ENCODE measurements at places on chromosomes 6 and 20. TPM values are rescaled to one million over a fixed set of nuclear protein-coding genes. Genes with fewer than 3 reads are reported as not detected.

- no peak for ATAC-seq
These were observed 404.6 kb downstream of the LAMA2 start for GRCh38 chr6:129287231-129288177.

GRCh38 chr6:7812623-7813022 is 86.7 kb downstream of the BMP6 start:
- no peak for ATAC-seq

GRCh38 chr20:63555661-63556381 is 1.9 kb downstream of the FNDC11 start:
- ATAC-seq, result no peak

DNA sequence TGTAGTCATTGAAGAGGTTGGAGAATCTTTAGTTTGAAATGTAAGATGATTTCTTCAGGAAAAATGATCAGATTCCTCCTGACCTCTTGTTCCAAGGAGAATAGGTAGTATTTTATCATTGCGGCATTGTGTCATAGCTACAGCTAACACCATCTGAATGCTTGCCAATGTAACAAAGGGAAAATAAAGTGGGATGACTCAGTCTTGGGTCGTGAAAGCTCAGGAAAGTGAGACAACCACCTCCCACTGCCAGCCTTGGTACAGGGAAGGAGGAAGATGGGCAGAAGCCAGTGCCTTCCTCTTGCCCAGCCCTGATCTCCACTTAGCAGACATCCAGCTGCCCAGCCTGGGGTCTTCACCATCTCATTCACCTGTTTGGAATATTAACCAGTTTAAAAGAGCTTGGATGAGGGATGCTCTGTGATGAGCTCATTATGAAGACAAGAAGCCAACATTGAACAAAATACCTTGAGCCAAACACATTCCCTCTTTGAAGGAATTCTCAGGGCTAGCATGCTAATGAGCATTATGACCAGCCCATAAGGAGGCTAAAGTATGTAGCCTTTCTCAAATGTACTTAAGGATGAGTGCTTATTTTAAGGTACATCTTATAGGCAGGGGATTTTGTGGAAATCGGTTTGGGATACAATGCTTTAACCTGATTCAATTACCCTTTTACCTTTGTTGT is 40.0 kb upstream of the APCDD1L start:
- peak; percentile 64 for ATAC-seq

GRCh38 chr20:10219452-10219791 is 792 bp downstream of the SNAP25 start:
- peak; percentile 67 for ATAC-seq

DNA sequence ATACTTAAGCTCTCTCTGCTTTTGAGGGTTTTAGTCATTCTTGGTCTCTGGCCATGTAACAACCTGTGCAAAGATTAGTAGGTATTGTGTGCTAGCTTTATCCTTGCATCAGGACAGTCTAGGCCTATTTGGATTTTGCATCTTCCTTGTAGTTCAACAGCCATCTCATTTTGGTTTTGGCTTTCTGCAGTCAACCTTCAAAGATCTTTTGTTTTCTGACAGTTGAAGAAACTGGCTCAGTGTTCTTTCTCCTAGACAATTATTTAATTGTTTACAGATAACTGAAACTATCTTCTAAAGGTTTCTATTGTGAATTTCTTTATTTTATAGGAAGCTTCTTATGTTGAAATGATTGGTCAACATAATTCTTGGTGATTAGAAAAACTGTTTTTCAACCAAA is 307.5 kb downstream of the CDKAL1 start:
- no peak for ATAC-seq

- no peak for ATAC-seq
These were observed 3.6 kb upstream of the CASP8AP2 start for GRCh38 chr6:89826029-89826528.

GRCh38 chr6:118876198-118876597 is 17.8 kb upstream of the ASF1A start:
- no peak for ATAC-seq

- peak; percentile 87 for ATAC-seq
These were observed 114.9 kb downstream of the AKAP7 start for GRCh38 chr6:131250122-131250521.

DNA sequence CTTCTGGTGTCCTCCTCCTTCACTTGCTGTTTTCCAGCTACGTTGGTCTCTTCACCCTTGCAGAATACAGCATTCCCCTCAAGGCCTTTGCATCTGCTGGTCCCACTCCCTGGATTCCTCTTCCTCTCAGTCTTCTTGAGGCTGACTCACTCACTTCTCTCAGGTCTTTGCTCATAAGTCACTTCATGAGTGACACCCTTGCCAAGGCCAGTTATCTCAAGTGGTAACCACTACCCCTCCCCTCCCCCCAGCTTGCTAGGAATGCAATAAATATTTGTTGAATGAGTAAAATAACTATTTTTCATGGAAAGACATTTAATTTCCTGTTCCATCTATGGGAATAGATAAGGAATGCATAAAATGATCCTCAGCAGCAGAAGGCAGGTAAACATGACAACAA is 131.7 kb downstream of the PLCB4 start:
- peak; percentile 38 for ATAC-seq

GRCh38 chr6:26225848-26226578 is 138.8 kb downstream of the HFE start:
- no peak for ATAC-seq

- ATAC-seq, result no peak
These were observed 126.9 kb downstream of the KCNQ5 start for GRCh38 chr6:72748759-72749158.

DNA sequence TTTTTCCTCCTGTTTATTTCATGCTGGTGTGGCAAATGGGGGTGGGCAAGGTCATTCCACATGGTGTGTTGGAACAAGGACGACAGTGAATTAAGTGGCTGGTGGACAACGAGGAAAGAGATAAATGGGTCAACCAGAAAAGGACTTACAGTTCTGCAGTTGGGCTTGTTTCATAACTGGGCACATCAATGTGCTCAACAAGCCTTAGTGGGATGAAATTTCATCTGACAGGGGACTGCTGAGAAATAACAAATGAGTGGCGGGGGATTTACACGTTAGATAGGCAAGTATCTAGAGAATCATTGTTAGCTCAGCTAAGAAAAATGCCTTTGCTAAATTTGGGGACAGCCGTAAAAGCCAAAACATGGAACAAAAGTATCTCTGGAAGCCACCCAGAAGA is 163.6 kb downstream of the NRN1 start:
- ATAC-seq, result no peak

DNA sequence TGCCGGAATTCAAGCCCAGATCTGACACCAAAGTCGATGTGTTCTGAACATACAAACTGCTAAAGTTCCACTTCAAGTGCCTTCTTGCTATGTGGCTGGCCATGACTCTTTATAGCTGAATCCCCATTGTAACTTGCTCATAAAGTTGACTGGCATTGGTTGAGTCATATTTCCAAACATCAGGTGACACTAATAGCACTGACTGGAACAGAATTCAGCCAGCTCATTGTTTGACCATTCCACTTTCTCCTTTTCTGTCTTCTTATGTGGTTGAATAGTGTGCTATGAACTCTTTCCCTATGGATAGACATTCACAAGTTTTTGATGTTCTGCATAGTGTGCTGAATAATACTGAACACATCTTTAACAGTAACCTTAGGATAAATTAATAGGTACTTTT is 266.2 kb upstream of the ZFP64 start:
- ATAC-seq, result no peak

- ATAC-seq, result no peak
These were observed 54.3 kb upstream of the GPR31 start for GRCh38 chr6:167211881-167212712.

GRCh38 chr20:12093057-12093796 is 175.5 kb downstream of the BTBD3 start:
- ATAC-seq, result no peak

DNA sequence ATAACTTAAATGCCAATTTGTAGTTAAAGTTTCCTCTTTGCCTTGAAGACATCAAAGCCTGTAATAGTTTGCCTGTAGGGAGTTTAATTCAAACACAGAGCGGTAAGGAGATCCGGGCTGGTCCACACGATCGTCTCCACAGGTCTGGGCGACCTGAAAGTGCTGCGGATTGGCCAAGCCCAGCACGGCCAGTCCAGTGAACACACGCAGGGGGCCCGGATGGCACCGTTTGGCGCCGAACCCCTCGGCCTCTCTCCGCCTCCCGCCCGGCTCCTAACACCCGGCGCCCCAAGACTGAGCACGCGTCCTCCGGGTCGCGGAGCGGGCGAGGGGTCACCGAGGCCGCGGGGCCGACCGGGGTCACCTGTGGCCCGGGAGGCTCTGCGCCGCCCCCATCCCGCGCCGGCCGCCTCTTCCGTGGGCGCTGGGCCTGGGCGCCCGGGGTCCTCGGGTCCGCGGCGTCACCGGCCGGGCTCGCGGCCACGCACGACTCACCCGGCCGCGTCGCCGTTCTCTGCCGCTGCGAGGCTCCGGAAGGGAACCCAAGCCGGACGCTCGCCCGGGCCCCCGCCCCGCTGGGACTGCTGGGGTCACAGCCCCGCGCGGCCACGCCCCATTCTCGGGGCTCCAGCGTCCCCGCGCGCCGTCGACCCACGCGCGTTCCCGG is 481 bp downstream of the SERPINB6 start:
- peak; percentile 67 for ATAC-seq

DNA sequence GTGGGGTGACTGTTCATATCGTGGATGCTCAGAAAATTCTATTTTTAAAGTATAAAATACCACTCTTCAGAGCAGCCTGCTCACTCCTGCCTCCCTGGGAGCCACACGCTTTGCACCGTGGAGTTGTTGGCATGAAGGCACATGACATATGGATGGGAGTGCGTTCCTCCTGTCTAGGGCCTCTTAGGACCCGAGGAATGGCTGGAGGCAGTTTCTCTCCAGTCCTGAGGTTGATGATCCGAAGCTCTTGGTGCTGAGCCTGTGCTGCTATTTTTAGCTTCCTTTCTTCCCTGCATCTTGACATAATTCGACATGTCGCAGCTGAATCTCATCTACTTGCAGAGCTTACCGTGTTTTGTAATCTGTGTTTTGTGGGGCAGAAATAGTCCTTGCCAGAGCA is 73.9 kb downstream of the PHACTR3 start:
- no peak for ATAC-seq

DNA sequence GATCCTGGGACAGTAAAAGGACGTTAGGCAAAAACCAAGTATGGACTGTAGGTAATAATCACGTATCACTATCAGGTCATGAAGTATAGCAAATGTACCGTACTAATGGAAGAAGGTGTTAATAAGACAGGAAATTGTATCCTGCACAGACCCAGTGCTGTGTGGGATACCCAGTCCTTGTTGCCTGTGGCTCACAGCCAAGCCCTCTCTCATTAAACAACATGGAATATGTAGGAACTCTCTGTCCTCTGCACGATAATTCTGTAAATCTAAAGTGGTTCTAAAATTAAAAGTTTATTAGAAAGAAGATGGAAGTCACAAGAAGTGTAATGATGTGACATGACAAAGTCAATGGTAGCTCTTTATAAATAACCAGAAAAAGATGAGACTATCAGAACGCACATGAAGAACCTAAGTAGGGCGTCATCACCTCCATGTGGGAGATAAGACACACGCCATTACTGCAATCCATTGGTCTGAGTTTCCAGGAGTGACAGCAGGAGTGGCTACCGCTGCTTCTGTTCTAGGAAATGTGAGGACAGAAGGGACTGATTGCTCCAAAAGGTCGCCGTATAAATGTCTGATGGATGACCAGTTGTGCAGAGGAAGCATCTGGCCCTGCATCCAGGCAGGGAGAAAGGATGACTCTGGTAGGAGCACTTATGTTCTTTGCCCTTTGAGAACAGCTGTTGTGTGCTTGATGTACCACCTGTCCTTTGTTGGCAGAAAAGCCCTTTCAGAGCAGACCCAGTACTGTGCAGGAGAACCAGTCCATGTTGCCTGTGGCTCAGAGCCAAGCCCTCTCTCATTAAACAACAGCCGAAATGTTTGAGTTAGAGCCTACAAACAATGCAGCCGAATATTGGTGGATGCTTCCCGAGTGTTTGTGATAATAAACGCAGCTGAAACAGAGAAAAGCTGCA is 125.6 kb downstream of the FIG4 start:
- no peak for ATAC-seq

DNA sequence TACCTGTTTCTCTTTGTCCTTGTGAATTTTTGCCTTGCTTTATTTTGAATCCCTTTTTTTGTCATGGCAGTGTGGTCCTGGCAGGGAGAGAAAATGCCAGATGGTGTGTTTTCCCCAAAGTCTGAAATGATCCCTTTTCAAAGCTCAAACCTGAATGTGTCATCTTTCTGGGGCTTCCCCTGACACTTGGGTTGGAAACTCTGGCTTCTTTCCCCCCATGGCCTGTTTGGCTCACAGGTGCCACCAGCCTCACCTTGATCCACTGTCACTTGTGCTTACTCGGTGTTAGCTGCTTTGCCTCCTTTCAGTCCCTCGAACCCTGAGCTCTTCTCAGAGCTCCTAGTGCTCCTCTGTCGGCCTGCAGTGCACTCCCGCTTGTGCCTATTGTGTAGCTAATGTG is 22.3 kb downstream of the MYBL2 start:
- ATAC-seq, result no peak

DNA sequence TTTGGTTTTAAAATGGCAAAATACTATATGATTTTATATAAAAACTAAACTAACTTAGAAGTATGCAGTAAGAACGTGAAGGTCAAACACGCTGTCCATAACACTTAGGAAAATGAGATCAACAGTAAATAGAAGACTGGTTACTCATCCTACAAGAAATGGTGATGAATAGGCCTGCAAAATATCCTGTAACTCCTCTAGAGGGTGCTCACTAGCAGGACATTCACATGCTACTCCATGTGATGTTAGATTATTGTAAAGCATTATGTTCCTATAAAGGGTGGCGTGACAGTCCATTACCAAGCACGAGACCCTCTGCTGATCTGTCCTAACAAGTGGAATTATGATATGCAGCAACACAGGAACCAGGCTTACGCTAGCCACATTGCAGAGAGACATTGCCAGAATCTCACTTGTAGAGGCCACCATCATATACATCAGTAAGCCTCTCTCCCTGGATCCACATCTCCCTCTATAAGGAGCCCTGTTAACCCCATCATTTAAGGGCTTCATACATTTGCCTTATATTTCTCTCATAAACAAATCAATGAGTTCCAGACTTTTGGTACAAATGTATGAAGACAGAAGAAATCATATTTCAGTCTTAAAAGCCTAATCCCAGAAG is 18.0 kb upstream of the DEFB129 start:
- peak; percentile 98 for ATAC-seq

TMEM244 gene
- total RNA-seq, result not detected

MSH5 gene
- 13.5 TPM for total RNA-seq

POM121L2 gene
- total RNA-seq, result not detected

GABRR1 gene
- 0.83 TPM for total RNA-seq

PLCB1 gene
- 51.4 TPM for total RNA-seq

SDCBP2 gene
- 3.2 TPM for total RNA-seq

FAM83C gene
- total RNA-seq, result 0.19 TPM

SIRPB1 gene
- 1.0 TPM for total RNA-seq
